A549 treated with CpdA at 1 μM for 4 hours (cell line): ENCODE measurements at places on chromosomes 13 and 19. TPM values are rescaled to one million over a fixed set of nuclear protein-coding genes. Genes with fewer than 3 reads are reported as not detected.

Gene IGFL3
- 0.17 to 0.38 TPM (median 0.24 TPM) in 3 of 5 replicates, not detected in the others for total RNA-seq

Gene DPF1
- total RNA-seq, result 2.9 to 4.9 TPM (median 4.2 TPM) in 5 replicates

Gene NRTN
- total RNA-seq, result 0.27 to 0.96 TPM (median 0.58 TPM) in 5 replicates

Gene ZNF222
- 3.0 to 6.0 TPM (median 3.5 TPM) in 5 replicates for total RNA-seq

Gene CXCL17
- total RNA-seq, result 0.07 to 0.12 TPM in 2 of 5 replicates, not detected in the others

Gene LILRB3
- total RNA-seq, result 0.05 to 0.11 TPM (median 0.06 TPM) in 3 of 5 replicates, not detected in the others

Gene LMTK3
- 2.7 to 4.7 TPM (median 4.4 TPM) in 5 replicates for total RNA-seq

Gene TYROBP
- not detected in 5 replicates for total RNA-seq

Gene SIGLEC11
- not detected in 5 replicates for total RNA-seq
